Heart left ventricle (tissue), 16 donors: ENCODE measurements at places on chromosomes 1 and 21. TPM values are rescaled to one million over a fixed set of nuclear protein-coding genes. Genes with fewer than 3 reads are reported as not detected.

CD53 gene
- polyA plus RNA-seq, result 12.1 TPM

RGSL1 gene
- polyA plus RNA-seq, result not detected

HSF2BP gene
- 0.08 TPM for polyA plus RNA-seq

ANKRD65 gene
- 1.5 TPM for polyA plus RNA-seq

PTPN7 gene
- 0.36 TPM for polyA plus RNA-seq

NBPF20 gene
- 0.42 TPM for polyA plus RNA-seq

AADACL3 gene
- not detected for polyA plus RNA-seq

- no peak for DNase-seq
- no peaks in the 10 kb centered on the region for H3K4me1 ChIP-seq
These were observed 58.0 kb downstream of the NPHP4 start for GRCh38 chr1:5934058-5934884.

DNA sequence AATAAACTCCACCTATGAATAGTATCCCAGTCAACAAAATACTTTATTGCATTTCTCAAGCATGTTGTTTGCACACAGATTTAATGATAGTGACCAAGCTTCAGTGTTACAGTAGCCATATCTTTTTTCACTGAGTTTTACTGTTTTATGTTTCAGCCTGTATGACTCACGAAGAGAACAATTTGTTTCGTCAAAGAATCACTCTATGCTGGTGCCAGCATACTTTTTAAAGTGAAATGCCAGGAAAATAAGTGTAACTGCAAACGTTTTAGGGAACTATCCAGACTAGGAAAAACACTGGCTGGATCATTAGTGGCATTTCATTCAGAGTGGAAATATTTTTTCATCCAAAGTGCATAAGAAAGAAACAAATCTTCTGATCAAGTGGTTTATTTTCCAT is 210.8 kb downstream of the COL11A1 start:
- H3K4me3 ChIP-seq, result no peak overlapping the region
- DNase-seq, result no peak
- no peaks in the 10 kb centered on the region for H3K36me3 ChIP-seq
- H3K4me1 ChIP-seq, result no peaks in the 10 kb centered on the region

- peaks cover 96% of the 10 kb centered on the region for H3K36me3 ChIP-seq
- peak overlapping the region; percentile 23 for H3K27ac ChIP-seq
- H3K27me3 ChIP-seq, result no peaks in the 10 kb centered on the region
- no peak for DNase-seq
- H3K4me3 ChIP-seq, result no peak overlapping the region
These were observed 21.9 kb downstream of the MAP7D1 start for GRCh38 chr1:36177589-36178431.

DNA sequence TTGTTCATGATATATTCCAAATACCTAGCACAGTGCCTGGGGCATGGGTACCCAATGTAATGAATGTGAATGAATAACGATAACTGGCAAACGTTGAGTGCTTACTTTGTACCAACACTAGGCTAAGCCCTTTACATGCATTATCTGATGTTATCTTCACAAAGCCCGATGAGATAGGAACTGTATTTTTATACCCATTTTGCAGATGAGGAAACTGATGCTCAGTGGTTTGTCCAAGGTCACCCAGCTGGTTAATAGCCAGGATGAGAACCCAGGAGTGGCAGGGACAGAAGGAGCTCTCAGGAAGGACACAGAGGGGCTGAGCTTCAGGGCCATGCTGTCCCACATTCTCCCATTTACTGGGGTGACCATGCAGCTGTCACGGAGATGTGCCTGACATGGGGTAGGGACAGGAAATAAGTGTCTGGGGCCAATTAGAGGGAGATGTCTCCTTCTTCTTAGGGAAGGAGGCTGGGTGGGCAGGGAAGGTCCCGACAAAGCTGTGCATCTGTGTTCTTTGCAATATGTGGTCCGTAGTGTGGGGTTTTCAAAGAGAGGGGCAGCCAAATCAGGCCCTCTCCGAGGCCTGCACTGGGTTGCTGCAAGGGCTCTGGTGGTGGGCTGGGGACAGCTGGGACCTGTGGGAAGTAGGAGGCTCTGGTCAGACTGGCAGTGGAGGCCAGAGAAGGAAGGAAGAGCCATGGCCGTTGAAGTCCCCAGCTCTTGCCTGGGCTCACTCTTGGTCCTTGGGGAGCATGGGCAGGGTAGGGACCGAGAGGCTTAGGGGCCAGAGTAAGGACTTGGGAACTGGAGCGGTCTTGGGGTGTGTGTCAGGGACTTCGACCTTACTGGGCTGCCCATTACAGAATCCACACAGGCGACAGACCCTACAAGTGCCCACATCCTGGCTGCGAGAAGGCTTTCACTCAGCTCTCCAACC is 26.6 kb downstream of the A3GALT2 start:
- H3K27me3 ChIP-seq, result no peaks in the 10 kb centered on the region
- H3K27ac ChIP-seq, result no peak overlapping the region
- DNase-seq, result peak; percentile 12
- H3K4me3 ChIP-seq, result no peak overlapping the region

GRCh38 chr1:168783458-168784210 is 54.6 kb upstream of the DPT start:
- DNase-seq, result no peak
- H3K4me3 ChIP-seq, result no peak overlapping the region
- H3K27ac ChIP-seq, result peak overlapping the region; percentile 7

DNA sequence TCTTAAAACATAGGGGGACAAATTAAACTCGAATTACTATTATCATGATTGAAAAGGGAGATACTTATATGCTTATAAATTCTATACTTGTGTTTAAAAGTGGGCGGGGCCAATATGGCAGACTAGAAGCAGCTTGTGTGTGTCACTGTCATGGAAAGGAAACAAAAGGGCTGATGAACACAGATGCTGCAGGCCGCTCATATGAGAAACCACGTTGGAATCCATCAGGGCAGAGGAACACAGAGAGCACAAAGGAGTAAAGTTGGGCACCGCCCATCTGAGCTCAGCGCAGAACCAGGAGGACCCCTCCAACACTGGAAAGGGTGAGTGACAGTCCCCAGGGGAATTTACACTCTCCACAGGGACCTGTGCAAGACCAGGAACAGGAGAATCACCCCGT is 107.0 kb downstream of the SLC5A9 start:
- H3K27ac ChIP-seq, result no peak overlapping the region
- no peak for DNase-seq
- H3K4me1 ChIP-seq, result no peaks in the 10 kb centered on the region
- peaks cover 8% of the 10 kb centered on the region for H3K36me3 ChIP-seq

GRCh38 chr1:24640288-24640687 is 2.8 kb upstream of the SRRM1 start:
- no peak overlapping the region for H3K27ac ChIP-seq
- no peak overlapping the region for H3K4me3 ChIP-seq
- DNase-seq, result peak; percentile 55
- H3K36me3 ChIP-seq, result peaks cover 1% of the 10 kb centered on the region
- H3K4me1 ChIP-seq, result peaks cover 20% of the 10 kb centered on the region
- no peaks in the 10 kb centered on the region for H3K27me3 ChIP-seq

GRCh38 chr21:46049890-46050667 is 47.8 kb upstream of the COL6A2 start:
- H3K27ac ChIP-seq, result peak overlapping the region; percentile 81
- H3K4me1 ChIP-seq, result peaks cover 7% of the 10 kb centered on the region
- peak; percentile 70 for DNase-seq
- no peaks in the 10 kb centered on the region for H3K36me3 ChIP-seq
